ENCODE measurements at places on chromosomes 1 and 21.

GRCh38 chr1:118364882-118365281 is 179.9 kb upstream of the SPAG17 start:
- DNase-seq = no peak

- DNase-seq = no peak
These were observed 22.0 kb downstream of the FOXO6 start for GRCh38 chr1:41383094-41383852.

DNA sequence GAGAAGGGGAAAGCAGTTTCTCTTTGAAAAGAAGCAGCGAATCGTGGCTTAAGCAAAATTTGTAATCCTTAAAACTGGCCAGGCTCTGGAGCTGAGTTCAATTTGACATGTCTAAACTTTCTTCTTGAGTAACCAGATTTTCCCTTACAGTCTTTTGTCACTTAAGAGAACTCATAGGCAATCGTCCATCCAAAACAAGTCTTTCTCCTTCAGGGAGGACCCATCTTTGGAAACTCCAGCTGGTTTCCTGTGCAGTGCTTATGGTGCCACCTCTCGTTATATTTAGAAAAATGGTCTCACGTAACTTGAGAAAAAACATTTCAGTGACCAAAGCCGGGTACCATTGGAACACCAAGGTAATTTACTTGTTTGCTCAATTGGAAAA is 1.8 kb upstream of the PTTG1IP start:
- no peak for DNase-seq

DNA sequence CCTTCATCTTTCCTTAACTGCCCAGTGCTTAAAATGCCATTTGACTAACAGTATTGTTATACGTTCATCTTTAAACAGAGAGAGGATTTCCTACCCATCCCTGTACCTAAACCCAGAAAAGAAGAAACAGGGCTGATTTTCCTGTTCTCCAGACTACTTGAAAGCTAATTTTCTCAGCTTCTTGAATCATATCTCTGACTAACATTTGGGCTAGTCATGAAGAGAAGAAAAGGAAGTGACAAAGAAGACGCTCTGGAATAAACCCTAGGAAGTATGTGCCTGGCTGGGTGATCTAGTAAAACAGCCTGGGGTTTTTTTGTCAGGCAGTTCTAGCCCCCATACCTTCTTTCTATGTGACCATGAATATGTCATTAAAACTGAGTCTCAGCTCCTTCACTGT is 44.8 kb upstream of the SGIP1 start:
- no peak for DNase-seq

GRCh38 chr1:245896258-245896657 is 610.8 kb downstream of the SMYD3 start:
- no peak for DNase-seq

DNA sequence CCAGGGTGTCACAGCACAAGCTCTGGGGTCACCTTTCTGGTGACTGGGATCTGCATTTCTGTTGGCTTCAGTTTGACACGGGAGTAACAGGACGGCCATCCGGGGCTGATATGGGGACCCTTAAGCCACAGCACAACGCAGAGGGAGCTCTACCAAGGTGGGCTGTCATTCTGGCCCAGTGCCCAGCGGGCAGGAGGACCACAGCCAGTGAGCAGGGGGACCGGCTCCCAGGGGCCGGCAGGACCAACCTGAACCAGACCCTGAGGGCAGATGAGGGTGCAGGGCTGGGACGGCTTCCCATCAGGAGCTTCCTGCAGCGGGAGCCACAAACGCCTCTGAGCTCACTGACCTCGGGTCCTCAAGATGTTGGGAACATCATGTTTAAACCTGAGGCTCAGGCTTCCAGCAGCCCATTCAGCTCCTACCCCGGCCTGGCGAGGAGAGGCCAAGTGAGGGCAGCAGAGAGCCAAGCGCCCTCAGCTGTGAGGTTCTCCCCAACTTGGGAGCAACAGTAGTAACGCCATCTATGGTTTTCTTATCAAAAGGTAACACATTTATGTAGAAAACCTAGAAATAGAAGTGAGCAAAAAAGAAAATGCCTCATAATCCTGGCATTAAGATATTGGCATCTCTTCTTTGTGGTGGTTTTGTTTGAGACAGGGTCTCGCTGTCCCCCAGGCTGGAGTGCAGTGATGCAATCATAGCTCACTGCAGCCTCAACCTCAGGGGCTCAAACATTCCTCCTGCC is 26.8 kb downstream of the TMEM201 start:
- DNase-seq = no peak

DNA sequence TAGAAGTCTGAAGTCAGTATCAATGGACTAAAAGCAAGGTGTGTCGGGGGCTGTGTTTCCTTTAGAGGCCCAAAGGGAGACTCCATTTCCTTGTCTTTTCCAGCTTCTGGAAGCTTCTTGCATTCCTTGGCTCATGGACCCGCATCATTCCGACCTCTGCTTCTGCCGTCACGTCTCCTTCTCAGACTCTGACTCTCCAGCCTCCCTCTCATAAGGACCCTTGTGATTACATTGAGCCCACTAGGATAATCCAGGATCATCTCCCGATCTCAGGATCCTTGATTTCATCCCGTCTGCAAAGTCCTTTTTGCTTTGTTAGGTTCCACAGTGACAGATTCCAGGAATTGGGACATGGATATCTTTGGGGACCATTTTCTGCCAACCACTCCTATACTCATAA is 265.8 kb upstream of the CSF3R start:
- no peak for DNase-seq

DNA sequence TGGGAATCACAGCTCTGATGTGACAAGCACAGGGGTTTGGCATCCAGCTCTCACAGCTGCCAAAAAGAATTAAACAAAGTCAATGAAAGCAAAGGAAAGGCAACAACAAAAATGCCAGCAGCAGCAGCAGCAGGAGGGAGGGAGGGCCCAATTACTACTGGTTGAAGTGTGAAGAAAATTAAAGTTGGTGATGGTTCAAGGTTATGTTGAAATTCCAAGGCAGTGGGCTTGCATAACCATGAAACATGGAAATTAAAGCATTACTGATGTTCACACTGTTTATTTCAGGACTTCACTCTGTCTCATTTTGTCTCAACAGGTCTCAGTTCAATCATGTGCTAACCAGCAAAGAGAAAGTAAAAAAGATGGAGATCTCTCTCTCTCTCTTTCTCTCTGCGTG is 220.3 kb upstream of the LYPLAL1 start:
- no peak for DNase-seq

GRCh38 chr1:21157868-21158267 is 18.8 kb downstream of the EIF4G3 start:
- no peak for DNase-seq

DNA sequence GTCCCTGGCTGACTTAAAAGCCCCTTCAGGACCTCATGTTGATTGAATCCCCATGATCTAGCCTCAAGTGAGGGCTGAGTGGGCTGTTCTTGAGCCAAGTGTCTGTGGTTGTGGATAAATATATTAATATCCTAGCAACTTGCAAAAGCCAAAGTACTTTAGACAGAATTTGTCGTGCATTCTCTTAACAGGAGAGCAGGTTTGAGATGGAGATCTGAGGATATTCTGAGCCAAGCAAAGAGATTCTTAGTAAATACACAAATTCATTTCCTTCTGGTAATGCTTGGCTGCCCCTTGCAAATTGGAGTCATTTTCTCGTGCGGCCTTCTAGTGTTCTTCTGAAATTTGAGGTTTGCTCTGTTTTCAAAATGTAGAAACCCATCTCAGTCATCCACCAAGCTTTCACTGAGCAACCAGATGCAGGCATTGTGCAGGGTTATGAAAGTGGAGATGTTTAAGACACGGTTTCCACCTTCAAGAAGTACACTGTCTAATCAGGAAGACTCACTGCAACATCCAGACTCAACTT is 242.1 kb upstream of the JUN start:
- DNase-seq = no peak

DNA sequence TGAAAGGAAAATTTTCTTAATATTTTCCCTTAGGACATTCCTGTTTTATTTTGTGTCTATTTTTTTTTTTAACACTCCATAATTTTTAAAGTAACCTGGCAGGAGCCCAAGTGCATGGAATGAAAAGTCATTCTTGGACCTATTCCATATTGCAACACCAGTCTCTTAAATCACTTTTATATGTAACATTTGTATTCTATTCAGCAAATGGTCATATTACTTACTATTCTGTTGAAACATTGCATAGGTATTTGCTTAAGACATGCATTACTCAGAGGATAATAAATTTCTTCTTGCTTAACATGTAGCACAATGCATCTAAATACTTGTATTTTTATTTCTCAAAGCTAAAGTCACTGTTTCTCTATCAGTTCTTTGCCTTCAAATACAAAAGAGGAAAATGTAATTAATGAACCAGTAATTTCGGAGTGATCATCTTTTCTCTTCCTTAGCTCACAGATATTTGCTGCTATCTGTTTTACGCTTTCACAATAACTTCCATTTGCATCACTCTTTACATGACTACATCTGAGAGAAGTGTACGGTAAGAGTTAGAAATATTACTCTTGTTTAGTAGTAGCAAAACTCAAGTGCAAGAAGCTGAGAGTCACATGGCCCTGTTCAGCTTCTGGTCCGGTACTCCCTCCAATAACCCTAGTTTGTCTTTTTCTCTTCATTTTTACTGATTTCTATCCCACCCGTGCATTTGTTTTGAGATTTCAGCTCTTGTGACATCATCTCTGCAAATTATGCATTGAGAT is 394.8 kb downstream of the USP25 start:
- no peak for DNase-seq

GRCh38 chr1:18352636-18353265 is 128.0 kb upstream of the KLHDC7A start:
- no peak for DNase-seq

DNA sequence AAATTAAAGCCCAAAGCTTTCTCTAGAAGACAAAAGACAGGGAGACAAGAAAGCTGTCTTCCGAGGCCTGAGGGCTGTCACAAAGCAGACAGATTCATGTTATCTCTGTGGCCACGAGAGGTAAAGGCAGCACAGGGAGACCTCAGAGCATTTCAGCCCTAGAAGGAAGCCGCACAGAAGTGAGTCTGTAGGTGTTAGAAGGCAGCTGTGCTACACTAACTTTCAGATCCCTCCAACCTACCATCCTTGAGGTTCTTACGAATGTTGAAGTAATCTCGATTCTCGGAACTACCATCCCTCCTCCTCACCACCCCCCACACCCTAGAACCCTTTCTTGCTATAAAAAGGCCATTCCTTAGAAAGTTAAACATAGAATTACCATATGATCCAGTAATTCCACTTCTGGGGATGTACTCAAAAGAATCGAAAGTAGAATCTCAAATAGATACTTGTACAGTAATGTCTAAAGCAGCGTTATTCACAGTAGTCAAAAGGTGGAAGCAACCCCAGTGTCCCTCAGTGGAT is 21.5 kb upstream of the LYST start:
- no peak for DNase-seq

- no peak for DNase-seq
These were observed 205.6 kb downstream of the ATG4C start for GRCh38 chr1:62989497-62989896.

- no peak for DNase-seq
These were observed 262.1 kb upstream of the PKN2 start for GRCh38 chr1:88421997-88422396.
